Posterior vena cava (tissue), 2 donors: ENCODE measurements at places on chromosomes 2 and 18. TPM values are rescaled to one million over a fixed set of nuclear protein-coding genes. Genes with fewer than 3 reads are reported as not detected.

DNA sequence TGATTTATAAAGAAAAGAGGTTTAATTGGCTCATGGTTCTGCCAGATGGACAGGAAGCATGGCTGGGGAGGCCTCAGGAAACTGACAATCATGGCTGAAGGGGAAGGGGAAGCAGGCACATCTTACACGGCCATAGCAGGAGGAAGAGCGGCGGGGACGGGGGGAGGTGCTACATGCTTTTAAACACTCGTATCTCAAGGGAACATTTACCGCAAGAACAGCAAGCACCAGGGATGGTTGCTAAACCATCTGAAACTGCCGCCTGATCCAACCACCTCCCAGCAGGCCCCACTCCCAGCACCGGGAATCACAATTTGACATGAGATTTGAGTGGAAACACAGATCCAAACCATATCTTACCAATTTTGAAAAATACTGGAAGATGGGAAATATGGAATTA lies 362.8 kb downstream of the FBXO15 start:
- no peak for DNase-seq

NFU1 gene
- total RNA-seq: 35.3 TPM

ABCG5 gene
- total RNA-seq: not detected

GALNT13 gene
- 6.0 TPM for total RNA-seq

DNA sequence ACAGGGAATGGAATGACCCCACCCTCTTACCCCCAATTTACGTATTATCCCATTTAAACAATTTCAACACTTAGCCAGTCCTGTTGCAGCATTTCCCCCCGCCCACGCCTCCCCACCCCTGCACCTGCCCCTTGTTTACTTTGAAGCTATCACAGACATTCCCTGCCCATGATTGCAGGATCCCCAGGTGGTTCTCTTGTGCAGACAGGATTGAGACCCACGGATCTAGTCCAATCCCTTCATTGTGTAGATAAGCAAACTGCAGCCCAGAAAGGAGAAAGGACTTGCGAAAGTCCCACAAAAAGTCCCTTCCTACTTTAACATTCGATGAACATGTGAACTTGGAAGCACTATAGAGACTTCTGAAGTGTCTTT lies 38.9 kb downstream of the TMEM17 start:
- DNase-seq: no peak

CYS1 gene
- 9.1 TPM for total RNA-seq

SRD5A2 gene
- not detected for total RNA-seq

DNA sequence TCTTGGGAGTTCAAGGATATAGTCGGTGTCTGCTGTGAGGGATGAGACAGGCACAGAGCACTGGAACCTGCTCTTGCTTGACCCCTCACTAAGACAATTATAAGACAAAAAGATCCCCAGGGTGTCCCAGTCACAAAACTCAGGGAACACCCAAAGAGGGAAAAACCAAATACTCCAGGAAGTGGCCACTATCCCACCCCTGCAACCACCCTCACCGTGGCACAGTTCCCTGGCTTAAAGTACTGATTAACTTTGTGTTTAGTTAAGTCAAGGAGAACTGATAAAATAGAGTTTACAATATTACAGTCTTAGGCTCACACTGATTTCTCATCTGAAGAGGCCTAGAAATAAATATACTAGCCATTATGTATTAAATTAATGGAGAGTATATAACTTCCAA lies 13.5 kb downstream of the IL36B start:
- DNase-seq: no peak

GRCh38 chr18:34399892-34400291 lies 175.2 kb upstream of the NOL4 start:
- DNase-seq: no peak

DNA sequence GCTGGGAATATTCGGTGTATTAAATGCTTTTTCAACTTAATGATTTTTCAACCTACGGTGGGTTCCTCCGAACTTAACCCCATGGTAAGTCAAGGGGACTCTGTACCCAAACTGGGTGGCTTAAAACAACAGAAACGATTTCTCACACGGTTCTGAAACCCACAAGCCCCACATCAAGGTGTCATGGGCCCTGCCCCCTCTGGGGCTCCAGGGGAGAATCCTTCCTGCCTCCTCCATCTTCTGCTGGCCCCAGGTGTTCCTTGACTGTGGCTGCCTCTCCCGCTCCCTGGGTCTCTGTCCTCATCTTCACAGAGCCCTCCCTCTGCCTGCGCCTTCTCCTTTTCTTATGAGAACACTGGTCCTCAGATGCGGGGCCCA lies 301.3 kb upstream of the SALL3 start:
- peak; percentile 35 for DNase-seq

DNA sequence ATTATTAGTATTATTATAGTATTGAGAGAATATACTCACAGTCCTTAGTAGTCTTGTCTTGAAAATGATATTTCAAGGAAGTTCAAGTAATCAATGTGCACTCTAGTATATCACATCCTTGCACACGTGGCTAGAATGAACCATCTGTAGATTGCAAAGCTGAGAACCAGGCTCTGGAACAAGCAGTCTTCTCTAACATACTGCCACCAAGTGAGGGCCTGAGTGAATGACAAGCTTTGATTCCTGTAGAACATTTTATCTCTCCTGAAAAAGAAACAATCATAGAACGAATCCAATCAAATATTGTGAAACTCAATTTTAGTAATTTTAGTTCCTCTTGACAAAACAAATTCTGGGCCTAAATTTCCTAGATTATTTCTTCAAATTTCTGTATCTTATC lies 55.3 kb upstream of the SULT1C3 start:
- no peak for DNase-seq

GRCh38 chr2:104344306-104344705 lies 509.6 kb upstream of the POU3F3 start:
- DNase-seq: no peak

DNA sequence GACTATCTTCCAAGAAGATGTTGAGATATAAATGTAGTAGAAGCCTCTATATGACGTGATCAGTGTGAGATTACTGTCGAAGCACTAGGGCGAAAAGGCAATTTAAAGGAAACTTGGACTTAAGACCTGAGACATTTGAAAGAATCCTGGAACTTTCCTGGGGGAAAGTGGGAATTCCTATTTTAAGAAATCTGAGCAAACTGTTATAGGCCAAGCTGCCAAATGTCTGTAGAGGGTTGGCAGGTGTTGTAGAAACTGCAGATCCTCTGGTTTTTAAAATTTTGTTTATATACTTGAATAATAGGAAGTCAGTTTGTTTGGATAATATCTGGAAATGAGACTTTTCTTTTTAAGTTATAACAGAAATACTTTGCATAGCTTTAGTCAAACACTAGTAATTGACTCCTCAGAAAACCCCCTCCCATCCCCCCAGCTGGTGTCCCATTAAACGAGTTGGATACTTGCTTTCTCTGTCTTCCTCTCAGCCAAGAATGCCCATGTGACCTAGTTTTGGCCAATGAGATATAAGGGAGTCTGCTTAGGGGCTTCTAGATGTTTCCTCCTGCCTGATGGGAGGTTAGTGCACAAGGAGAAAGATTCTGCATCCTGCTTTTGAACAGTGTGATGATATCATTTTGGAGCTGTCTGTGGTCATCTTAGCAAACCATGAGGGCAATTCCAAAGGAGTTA lies 61.2 kb downstream of the MOGAT1 start:
- DNase-seq: no peak

DNA sequence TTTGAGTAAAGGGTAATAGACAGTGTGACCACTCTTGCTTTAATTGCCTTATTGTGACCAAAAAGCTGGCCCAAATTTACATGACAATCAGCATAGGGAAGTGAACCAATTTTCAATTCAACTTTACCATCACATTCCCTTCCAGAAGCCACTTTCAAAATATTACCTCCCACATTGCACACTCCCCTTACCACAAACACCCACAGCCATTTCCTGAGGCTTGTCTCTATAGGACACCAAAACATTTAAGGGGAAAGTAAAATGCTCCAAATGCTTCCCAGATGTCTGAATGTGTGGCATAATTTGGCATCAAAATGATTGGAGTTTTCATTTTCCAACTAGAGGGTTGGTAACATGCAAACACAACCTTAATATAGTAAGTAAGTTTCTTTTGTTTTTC lies 616.1 kb downstream of the SLC4A3 start:
- no peak for DNase-seq

TNFRSF11A gene
- total RNA-seq: 11.1 TPM

COL6A3 gene
- 835 TPM for total RNA-seq

- DNase-seq: no peak
Observed at GRCh38 chr2:18474700-18475099, 85.8 kb downstream of the RDH14 start.

GRCh38 chr2:217361483-217361880 lies 501.6 kb upstream of the TNP1 start:
- no peak for DNase-seq

GRCh38 chr2:190553254-190553653 lies 18.7 kb upstream of the NEMP2 start:
- no peak for DNase-seq

TMEM214 gene
- total RNA-seq: 68.0 TPM

PSTPIP2 gene
- 5.7 TPM for total RNA-seq

RTP5 gene
- 0.10 TPM for total RNA-seq

DNA sequence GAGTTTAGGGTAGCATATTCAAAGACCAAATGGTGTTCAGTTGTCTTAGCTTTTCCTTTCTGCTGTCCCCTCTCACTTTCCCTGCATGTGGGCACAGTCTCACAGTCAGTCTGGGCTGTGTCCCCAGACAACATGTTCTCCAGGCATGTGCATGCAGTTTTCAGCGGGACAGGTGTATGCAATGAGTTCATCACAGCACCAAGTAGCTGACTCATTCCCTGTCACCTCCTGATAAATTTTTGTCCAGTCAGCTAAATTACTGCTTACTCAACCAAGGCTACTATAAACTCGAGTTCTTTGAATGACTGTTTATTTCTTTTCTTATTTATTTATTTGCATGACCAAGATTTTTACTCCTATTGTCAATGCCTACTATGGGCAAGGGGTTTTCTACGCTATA lies 148.8 kb upstream of the CDH19 start:
- DNase-seq: no peak

- DNase-seq: no peak
Observed at GRCh38 chr2:186302263-186302662, 183.8 kb upstream of the ZC3H15 start.

- DNase-seq: no peak
Observed at GRCh38 chr2:102342888-102343287, 12.7 kb upstream of the IL18R1 start.

DNA sequence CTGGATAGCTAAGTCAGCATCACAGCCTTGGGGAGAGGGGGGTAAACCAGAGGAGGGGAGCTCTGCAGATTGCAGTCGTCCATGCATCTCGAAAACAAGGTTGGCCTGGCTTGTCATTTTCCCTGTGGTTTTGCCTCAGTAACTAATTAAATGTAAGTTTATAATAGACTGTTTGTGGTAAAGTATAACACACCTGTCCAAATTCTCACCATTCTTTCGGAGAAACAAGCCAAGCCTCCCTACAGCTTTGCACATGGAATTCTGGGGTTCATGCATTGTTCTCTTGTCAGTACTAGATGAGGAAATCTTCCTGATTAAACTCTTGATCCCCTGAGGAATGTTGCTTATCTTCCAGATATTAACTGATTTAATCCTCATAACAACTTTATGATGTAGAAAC lies 1065.2 kb upstream of the FAM98A start:
- DNase-seq: no peak

DNA sequence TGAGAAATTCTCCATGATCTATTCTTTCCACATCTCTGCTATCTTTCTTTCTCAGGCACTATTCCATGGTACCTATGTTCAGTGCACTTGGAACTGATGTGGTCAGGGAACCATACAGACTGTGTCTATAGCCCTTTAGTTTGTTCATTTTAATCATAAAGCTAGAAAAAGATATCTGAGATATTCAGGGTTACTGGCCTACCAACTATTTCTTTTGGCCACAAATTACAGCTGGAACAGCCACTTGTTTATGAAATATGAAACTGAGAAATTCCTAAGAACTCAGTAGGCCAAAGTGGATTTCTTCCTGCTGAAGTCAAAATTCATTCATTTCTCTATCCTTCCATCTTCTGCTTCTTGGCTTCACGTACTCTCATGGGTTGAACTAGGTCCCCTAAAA lies 22.8 kb upstream of the LYPD1 start:
- DNase-seq: no peak

DNA sequence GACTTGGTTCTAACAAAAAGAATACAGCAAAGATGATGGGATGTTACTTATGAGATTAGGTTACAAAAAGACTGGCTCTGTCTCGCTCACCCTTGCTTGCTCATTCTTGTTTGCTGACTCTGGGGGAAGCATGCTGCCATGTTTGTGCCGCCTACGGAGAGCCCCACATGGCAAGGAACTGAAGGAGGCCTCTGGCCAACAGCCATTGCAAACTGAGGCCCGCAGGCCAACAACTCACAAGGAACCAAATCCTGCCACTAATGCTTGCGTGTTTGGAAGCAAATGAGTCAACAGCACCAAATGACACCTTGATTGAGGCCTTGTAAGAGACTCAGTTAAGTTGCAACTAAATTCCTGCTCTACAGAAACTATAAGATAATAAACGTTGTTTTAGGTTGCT lies 297.6 kb upstream of the STON1 start:
- DNase-seq: no peak

DNA sequence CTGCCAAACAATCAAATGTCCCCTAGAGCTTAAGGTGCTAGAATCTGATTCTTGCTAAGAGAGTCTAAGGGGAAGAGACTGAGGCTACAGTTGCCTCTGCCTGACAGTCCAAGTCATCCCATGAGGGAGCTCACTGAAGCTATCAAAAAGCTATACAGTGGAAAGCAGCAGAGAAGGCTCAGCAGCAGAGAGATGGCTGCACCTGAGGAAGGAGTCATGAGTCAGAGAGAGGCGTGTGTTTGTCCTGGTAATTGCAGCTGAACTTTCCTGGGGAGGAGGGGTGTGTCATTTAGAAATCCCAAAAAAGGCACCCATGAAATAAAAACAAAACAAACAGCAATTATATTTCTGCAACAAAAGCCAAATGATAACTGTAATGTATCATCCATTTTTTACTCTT lies 305.2 kb upstream of the UBE2E3 start:
- DNase-seq: no peak
